Activated naive CD4-positive, alpha-beta T cell treated with anti-CD3 and anti-CD28 coated beads, Interleukin-2, amount 50 U/mL, for 72 hours (primary cell): ENCODE measurements at places on chromosomes 2 and 18.

DNA sequence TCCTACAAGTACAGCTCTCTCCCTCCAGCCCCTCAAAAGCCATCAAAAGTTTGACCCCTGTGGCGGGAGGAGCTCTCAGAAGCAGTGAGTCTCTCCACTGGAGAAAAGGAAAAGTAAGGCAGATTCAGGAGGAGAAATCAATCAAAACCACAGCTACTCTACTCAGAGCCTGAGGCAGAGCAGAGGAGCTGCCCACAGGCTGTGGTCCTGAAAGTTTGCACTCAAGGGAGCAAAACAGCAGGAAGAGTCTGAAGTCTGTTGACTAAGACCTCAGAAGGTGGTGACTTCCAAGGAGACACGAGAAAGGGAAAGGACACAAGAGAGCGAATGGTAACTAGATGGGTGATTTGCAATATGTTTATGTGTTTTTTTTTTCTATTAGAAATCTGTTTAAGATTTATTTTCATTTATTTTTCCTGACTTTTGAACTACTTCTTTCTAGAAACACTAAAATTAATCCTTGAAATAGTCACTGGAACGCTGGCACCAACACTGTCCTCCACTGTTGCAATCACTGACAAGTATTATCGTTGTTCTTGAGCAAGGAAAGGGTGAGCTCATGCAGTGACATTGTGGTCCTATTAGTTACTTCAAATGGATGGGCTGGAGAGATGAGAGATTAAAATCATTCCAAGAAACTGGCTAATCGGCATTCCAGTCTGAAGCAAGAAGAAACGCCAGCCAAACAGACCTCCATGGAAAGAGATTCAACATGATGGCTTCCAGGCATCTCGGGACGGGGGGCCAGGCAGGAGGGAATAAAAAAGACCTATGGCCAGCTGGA lies 35.8 kb downstream of the PID1 start:
- DNase-seq, result no peak

DNA sequence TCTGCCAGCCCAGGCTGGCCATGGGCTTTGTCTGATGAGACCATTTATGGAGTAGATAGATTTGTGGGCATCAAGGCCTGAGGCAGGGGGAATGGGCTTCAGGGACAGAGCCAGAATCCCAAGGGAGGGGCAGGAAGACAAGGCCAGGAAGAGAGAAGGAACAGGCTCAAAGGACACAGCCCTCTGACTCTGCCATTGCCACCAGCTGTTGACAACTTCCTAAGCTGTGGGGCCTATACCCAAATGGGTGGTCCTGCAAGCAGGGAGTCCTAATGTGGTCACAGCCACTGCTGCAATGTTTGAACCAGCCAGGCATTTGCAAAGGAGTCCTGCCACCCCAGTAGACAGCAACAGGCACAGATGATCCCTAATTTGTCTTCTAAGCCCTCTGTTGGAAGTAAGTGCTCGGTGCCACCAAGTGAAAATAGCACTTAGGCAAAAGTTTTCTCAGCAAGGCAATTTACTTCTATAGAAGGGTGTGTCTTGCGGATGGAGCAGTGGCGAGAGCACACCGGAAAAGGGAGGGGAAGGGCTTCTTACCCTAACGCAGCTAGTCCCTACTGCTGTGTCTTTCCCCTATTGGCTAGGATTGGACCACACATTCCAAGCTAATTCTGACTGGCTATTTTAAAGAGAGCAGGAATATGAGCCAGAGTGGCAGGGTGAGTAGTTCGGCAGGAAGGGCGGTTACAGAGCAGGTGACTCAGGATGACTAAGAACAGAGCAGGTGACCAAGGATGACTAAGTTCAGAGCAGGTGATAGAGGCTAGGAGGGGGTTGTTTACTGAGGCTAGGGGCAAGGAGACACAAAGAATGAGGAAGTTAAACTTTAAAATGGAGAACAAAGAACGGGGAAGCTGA lies 47.2 kb downstream of the C1QL2 start:
- no peak for DNase-seq

DNA sequence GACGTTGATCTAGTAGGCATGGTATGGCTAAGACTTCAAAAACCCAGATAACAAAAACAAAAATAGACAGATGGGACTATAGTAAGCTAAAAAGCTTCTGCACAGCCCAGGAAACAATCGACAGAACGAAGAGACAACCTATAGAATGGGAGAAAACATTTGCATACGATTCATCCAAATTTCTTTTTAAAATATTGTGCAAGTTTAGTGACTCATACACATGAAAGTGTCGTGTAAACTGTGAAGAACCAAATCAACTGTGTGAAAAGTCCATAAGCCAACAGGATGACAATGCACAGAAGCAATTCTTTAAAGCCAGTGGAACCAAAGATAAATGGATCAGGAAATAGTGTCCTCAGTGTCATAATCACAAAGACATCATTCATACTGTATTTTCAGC lies 671.1 kb downstream of the RNF144A start:
- DNase-seq, result no peak

- DNase-seq, result no peak
These were observed 166.5 kb downstream of the ASB1 start for GRCh38 chr2:238593236-238593635.

- no peak for DNase-seq
These were observed 53.1 kb downstream of the EHD3 start for GRCh38 chr2:31286961-31287550.

- DNase-seq, result no peak
These were observed 119.5 kb downstream of the NUP35 start for GRCh38 chr2:183243758-183244157.

DNA sequence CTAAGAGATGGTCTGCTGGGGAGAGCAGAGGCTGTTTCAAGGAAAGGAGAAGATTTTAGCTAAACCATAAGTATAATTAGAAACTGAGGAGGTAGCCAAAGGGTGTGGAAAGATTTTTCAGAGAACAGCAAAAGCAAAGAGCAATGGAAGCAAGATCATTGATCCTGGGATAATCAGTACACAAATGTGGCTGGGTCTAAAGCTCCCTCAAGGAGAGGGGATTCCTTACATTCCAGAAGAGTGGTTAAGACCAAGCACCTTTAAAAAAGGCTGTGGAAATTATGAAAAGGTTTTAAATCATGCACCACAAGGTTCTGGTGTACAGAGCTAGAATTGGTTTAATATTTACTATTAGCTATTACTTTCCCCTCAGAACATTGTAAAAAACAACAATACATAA lies 246.0 kb upstream of the UBE2E3 start:
- DNase-seq, result no peak
